ENCODE measurements at places on chromosomes 2 and 18. TPM values are rescaled to one million over a fixed set of nuclear protein-coding genes. Genes with fewer than 3 reads are reported as not detected.

GRCh38 chr2:83596592-83597282 lies 862.3 kb downstream of the SUCLG1 start:
- DNase-seq: no peak
- H3K27me3 ChIP-seq: no peaks in the 10 kb centered on the region
- no peaks in the 10 kb centered on the region for H3K4me1 ChIP-seq
- H3K27ac ChIP-seq: no peak overlapping the region
- H3K4me3 ChIP-seq: no peak overlapping the region

The FAM237A gene
- not detected for total RNA-seq

GRCh38 chr2:167489325-167489724 lies 601.0 kb downstream of the XIRP2 start:
- no peak for DNase-seq
- no peaks in the 10 kb centered on the region for H3K36me3 ChIP-seq
- H3K4me1 ChIP-seq: no peaks in the 10 kb centered on the region
- no peak overlapping the region for H3K27ac ChIP-seq
- no peaks in the 10 kb centered on the region for H3K27me3 ChIP-seq

- H3K4me3 ChIP-seq: peak overlapping the region; percentile 21
- H3K27me3 ChIP-seq: no peaks in the 10 kb centered on the region
- H3K36me3 ChIP-seq: peaks cover 17% of the 10 kb centered on the region
- H3K4me1 ChIP-seq: peaks cover 98% of the 10 kb centered on the region
- H3K27ac ChIP-seq: peak overlapping the region; percentile 45
These were observed 8.4 kb downstream of the CASP10 start for GRCh38 chr2:201191132-201191875.

DNA sequence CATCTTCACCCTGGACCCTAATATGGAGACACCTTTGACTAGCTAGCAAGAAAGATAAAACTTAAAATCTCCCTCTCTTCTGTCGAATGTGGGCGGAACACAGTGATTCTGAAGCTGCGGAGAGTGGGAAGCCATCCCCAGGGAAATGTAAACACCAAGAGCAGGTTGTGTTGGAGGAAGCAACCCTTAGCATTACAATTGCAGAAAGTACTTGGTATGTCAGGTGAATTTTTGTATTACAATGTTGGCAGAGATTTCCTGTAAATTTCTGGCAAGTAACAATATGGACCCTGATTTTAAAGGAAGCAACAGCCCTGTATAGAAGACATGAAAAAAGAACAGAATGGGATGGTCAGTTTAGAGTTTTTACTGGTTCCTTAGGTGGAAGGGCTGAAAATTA lies 35.8 kb downstream of the TSN start:
- H3K27me3 ChIP-seq: peaks cover 4% of the 10 kb centered on the region
- H3K4me1 ChIP-seq: no peaks in the 10 kb centered on the region
- H3K36me3 ChIP-seq: no peaks in the 10 kb centered on the region
- no peak overlapping the region for H3K4me3 ChIP-seq

DNA sequence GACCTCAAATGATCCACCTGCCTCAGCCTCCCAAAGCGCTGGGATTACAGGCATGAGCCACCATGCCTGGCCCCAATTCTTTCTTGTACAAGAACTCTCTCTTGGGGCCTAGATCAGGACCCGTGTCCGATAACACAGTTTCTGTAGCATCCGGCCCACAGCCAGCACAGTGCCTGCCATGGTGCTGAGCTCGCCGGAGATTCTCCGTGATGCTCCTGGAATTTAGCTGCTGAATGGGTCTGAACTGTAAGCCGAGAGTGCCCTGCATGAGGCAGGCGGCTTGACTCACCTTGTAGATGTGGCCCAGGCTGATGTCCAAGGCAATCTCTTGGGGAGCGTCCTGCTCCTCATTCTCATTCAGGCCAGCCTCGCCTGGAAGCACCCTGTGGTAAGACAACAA lies 53.3 kb upstream of the SEMA4C start:
- DNase-seq: no peak
- H3K27me3 ChIP-seq: no peaks in the 10 kb centered on the region
- no peaks in the 10 kb centered on the region for H3K36me3 ChIP-seq
- no peak overlapping the region for H3K27ac ChIP-seq

DNA sequence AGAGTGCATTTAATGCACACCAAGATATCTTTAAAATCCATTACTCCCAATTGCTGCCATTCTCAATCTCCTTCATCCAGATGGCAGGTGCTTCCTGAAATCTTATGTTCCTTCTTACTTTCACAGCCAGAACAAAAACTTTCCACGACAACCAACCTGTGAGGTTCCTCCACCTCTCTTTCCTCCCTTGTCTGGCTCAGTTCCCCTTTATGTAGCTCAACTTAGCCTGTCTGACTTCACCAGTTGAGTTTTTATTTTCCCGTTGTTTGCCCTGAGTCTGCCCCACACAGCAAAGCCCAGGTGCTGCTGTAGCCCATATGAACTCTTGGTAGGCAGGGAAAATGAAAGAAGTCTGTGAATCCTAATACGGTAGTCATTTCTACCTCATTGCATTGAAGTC lies 112.5 kb downstream of the MREG start:
- H3K27me3 ChIP-seq: peaks cover 4% of the 10 kb centered on the region
- no peaks in the 10 kb centered on the region for H3K36me3 ChIP-seq
- H3K4me1 ChIP-seq: no peaks in the 10 kb centered on the region
- DNase-seq: no peak
- no peak overlapping the region for H3K27ac ChIP-seq

DNA sequence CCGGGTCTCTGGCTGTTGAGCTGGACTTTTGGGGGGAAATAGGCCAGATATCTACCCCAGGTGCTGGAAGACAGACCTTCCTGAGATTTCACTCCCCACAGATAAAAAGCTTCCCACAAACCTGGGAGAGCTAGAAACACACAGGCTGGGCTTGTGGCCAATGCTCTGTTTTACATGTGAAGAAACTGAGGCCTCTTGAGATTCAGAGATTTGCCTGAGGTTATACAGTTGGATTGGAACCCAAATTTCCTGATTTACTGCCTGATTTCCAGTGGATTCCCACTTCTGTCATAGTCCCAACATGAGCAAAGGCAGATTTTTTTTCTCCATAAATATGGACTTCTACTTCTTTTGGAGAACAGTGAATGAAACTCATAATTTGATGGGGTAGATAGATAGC lies 360.2 kb downstream of the SETBP1 start:
- H3K27ac ChIP-seq: no peak overlapping the region
- no peak for DNase-seq
- H3K4me3 ChIP-seq: no peak overlapping the region
- H3K4me1 ChIP-seq: no peaks in the 10 kb centered on the region
- H3K27me3 ChIP-seq: no peaks in the 10 kb centered on the region

- no peak overlapping the region for H3K27ac ChIP-seq
- no peak overlapping the region for H3K4me3 ChIP-seq
- no peaks in the 10 kb centered on the region for H3K36me3 ChIP-seq
- H3K4me1 ChIP-seq: no peaks in the 10 kb centered on the region
- no peaks in the 10 kb centered on the region for H3K27me3 ChIP-seq
These were observed 85.3 kb downstream of the ZNF407 start for GRCh38 chr18:74682991-74683297.

The GATA6 gene
- not detected for total RNA-seq

GRCh38 chr18:53991202-53991601 lies 233.3 kb downstream of the MBD2 start:
- no peaks in the 10 kb centered on the region for H3K27me3 ChIP-seq
- DNase-seq: no peak
- H3K4me1 ChIP-seq: no peaks in the 10 kb centered on the region

DNA sequence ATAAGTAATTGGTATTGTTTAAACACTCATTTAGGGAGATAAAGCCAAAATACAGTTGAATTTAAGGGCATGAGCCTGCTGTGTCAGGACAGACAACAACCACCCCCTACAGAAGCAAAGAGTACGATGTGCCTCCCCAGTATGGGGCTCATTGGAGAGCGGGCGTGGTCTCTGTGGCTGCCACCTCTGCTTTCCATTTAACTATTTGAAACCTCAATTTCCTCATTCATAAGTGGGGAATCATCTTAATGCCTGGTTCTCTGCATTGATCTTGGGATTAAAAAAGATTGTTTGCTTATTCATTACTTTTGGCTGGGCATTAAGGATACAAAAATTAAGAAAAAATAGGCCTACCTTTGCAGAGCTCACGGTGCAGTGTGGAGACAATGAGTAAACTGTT lies 21.4 kb downstream of the KCNS3 start:
- H3K27me3 ChIP-seq: no peaks in the 10 kb centered on the region
- DNase-seq: no peak
- H3K4me1 ChIP-seq: no peaks in the 10 kb centered on the region
- H3K4me3 ChIP-seq: no peak overlapping the region
- H3K36me3 ChIP-seq: no peaks in the 10 kb centered on the region

DNA sequence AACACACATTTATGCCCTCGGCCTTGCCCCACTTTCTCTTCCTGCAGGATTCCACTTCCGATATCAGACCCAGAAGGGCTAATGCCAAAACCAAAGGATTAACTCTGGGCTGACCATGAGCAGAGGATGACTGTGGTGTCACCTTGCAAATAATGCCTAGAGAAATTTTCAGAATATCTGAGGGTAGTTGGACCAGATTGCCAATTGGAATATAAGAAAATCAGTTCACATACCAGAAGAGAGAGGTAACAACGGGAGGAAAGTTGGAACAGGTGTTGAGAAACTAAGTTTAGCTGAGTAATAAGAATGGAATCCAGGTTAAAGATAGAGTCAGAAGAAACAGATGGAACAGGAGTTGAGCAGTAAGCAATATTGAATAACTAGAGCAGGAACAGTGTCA lies 232.7 kb upstream of the UBE2E3 start:
- no peaks in the 10 kb centered on the region for H3K4me1 ChIP-seq
- no peaks in the 10 kb centered on the region for H3K36me3 ChIP-seq
- no peak for DNase-seq

The ANKRD30B gene
- not detected for total RNA-seq

The MC2R gene
- total RNA-seq: not detected

The TNS1 gene
- total RNA-seq: 1.2 TPM

Data from CD4-positive, alpha-beta memory T cell (primary cell).